ENCODE measurements at places on chromosomes 7 and 10.

- no peak for DNase-seq
These were observed 5.8 kb downstream of the TBRG4 start for GRCh38 chr7:45105588-45106188.

DNA sequence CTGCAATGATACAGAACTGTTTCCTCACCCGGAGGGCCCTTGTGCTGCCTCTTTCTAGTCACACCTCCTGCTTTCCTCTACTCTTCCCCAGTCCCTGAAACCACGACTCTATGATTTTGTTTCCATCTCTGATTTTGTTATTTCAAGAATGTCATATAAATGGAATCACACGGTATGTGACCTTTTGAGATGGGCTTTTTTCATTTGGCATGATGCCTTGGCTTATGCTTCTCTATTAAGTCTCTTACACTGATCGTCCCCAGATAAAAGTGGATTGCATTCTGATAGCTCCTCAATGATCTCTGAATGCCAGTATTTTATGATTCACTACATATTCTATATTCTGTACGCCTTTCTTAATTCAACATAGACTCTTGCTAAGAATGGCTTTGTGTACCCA lies 78.2 kb downstream of the GALNT11 start:
- DNase-seq: no peak

DNA sequence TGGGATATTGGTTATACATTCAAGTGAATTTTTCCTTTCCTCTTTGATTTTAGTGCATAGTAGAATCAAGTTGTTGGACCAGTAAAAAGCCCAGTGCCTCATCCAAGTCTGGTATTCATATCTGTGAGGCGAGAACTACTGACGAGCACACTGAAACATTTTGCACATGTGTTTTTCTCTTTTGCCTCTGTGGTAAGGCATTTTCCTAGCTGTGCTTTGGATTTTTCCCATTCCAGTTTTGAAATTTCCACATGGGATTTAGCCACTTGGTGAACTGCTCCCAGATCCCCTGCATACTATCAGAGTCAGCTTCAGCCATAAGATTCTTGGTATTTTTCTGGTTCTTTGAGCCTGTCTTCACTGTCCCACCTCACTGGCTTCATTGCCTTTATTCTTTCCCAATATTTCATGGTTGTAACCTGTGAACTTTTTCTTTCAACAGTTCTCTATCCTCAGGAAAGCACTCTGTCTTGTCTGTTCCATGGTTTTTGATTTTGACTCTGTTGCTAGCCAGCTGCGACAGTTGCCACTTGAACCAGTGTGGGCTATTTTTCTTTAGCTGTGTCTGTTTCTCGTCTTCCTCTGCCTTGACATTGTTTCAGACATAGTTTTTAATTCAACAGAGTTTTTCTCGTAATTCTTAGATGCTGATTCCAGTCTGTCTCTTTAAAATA lies 239.0 kb downstream of the REEP3 start:
- DNase-seq: no peak

DNA sequence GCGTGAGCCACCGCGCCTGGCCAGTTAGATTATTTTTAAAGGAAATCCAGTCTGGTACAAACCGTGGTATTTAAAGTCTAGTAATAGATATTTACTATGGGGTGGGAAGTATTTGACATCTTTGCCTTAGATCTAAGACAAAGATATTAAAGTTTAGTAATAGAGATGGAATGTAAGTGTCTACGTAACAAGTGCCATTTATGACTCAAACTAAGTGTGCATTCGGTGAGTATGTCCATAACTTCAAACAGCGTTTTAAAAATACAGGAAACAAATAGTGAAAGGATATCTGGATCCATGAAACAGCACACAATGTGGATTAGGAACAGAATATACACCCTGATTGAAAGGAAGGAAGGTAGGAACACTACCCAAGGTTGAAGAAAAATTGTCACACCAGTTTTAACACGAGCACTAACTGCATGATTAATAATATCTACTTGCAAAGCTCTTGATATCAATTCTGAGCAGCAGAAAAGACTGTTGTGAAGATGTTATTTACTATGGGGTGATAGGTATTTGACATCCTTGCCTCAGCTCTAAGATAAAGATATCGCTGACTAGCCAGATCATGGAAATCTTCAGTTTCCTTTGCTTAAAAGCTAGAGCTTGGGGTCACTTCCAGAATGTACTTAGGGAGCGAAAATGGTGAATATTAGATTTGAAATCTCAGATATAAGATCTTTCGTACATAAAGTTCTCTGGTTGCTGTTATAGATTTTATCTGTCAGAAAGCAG lies 48.7 kb downstream of the EPC1 start:
- peak; percentile 8 for DNase-seq

DNA sequence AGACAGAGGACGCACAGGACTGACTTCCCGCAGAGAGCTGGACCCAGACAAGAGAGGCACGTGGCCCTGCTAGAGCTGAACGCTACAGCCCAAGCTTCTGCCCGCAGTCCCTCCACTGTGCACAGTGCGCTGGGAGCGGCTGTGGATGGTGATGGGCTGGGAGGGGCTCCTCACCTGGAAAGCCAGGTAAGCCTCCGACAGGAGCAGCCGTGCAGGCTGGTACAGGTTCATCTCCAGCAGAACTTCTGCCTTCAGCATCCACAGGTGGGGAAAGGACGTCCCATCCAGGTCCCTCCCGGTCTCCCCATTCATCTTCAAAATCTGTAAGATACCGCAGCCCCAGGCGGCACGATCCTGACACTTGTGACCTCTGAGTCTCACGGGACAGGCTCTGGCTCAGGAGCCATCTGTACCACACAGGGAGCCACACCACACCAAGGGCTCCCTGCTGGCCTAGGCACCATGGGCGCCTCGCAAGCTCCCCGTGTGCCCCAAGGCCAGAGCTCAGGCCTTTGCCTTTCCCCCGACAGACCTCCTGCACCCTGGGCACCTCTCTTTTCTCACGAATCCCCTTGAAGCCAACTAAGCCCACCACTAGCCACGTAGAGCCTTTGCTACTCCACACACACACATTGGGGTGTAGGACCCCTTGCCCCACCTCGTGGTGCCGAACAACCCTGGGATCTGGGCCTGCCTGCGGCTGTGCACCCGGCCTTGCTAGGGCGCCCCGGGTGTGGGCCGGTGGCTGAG lies 76.3 kb downstream of the CFAP46 start:
- no peak for DNase-seq

GRCh38 chr10:19929506-19930140 lies 113.4 kb downstream of the PLXDC2 start:
- peak; percentile 21 for DNase-seq

DNA sequence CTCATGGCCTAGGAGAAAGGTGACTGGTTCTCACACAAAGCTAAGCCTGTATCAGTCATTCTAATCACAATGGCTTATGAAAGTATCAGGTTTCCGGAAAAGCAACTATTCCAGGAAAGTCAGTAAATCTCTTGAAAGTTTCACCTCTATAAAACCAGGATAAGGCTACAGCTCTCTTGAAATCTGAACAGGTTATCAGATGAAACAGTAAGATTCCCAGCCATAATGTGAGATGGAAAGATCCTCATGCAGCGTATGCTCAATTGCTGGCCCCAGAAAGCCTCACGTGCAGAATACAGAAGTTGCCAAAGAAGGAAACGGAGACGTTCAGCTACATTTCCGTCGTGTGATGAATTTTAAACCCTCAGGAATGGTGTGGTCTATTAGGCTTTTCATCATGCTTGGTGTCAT lies 90.0 kb downstream of the PFKFB3 start:
- DNase-seq: no peak

DNA sequence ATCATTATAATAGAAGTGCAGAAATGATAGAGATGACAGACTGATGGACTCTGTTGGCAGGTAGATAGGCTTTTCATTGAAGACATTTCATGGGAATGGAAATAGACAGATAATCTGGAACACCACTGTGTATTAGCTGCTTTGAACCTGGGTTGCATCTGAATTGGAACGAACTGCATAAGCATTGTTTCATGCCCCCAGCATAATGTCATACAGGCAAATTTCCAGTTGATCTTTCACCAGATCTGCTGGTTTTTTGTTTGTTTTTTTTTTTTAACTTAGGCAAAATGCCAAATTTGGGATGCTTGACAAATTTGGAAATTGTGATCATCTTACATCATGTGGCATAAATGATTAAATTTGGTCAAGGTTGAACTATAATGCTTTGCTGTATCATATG lies 172.1 kb upstream of the AOAH start:
- DNase-seq: no peak

DNA sequence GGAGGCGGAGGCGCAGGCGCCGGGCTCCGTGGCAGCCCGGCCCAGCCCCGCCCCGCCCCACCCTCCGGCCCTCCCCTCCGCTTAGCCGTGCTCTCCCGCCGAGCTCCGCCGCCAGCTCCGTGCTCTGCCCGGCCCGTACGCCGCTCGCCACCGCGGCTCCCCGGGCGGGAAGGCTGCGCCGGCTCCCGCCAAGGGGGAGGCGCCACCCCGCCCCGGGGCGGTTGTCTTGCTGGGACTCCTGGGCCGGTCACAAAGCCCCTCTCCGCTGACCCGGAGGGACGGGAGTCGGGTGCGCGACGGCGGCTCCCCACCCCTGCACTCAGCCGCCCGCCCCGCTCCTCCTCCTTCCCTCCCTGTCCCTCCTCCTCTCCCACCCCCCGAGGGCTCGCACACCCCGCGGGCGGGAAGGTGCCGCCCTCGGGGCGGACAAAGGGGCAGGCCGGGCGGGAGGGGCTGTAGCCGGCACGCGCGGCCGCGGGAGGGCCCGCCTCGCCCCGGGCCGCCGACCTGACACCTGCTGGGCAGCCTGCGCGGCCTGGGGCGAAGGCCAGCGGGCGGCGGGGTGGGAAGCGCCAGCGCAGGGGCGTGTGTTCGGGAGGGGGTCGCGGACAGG lies 11.5 kb upstream of the SP8 start:
- peak; percentile 83 for DNase-seq

GRCh38 chr7:1693991-1694524 lies 24.0 kb downstream of the ELFN1 start:
- DNase-seq: no peak

DNA sequence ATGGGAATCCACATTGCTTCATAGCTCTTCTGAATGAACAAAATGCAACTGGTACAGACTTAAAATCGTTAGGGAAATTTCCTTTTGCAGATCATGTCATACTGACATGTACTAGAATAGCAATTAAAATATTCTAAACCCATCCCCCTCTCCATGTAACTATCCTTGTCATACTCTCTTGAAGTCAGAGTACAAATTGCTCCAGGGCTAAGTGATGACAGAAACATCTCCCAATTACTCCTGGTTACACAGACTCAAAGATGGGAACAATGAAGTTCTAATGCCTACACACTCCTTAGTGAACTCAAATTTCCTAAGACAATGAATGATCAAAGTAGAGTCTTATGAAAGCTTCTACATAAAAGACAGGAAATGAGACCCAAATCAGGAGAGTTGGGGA lies 87.2 kb downstream of the PDE1C start:
- DNase-seq: no peak

DNA sequence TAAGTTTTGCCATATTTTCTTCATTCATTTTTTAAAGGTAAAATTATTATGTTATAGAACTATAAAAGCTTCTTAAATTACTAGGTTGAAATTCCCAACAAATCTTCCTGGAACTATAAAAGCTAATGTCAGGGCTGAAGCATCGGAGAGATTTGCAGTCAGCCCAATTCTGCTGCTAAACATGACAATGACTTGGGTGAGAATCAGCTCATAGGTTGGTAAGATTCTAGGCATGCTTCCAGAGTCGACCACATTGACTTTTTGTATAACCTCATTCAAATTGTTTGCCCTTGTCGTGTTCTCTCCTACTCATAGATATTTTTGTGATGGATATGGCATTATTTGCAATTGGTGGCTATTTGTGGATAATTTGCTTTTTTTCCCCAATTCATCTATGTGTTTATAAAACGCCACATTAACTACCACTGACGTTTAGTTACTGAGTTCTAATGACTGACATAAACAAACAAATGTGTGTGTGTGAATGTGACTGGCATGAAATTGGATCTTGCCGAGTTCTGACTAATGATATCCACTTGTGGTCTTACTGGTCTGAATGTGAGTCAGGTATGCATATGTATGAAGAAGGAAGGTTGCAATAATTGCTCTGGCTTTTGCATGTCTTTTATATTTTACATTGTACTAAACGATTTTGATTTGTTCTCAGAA lies 579.8 kb downstream of the PARD3 start:
- DNase-seq: peak; percentile 26

- DNase-seq: no peak
These were observed 41.9 kb upstream of the PDCD4 start for GRCh38 chr10:110829721-110830410.

- no peak for DNase-seq
These were observed 319.4 kb upstream of the ZNF32 start for GRCh38 chr10:43968076-43968475.

- DNase-seq: no peak
These were observed 120.3 kb downstream of the BMPER start for GRCh38 chr7:34025600-34025999.

- DNase-seq: no peak
These were observed 8.7 kb upstream of the MYL7 start for GRCh38 chr7:44149571-44150465.

GRCh38 chr7:77245015-77245755 lies 45.6 kb upstream of the FGL2 start:
- DNase-seq: no peak

DNA sequence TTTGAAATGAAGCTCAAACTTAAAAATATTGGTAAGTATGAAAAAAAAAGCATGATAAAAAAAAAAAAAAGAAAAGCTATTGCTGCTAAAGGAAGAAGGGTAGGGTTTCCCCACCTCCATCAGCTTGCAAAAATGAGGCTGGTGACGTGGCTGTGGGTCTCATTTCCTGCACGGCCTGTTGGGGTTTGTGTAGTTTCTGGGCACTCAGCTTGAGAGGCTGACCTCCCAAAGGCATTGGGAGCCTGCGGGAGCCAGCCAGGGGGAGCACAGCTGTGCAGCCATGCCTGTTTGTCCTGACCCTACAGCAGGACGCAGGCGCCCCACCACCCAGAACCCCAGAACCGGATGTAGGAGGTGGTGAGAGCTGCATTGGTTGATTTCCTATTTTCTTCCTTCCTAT lies 48.8 kb upstream of the CARD11 start:
- DNase-seq: no peak

DNA sequence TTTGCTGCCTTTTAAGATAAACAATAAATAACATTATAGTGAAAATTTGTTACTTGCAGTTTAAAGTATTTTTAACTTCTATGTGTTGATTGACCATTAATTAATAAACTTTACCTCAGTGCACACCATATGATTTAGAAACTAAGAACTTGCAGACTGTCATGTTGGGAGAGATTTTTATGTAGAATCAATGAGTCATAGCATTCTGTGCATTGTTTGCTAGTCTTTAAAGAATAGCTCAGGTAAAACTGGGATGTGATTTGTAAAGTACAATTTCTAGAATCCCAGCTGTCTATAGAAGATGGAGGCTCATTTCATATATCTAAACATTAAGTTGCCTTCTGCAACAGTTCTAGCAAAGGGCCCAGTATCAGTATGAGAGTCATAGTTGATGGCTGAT lies 199.6 kb upstream of the SEMA3A start:
- no peak for DNase-seq

DNA sequence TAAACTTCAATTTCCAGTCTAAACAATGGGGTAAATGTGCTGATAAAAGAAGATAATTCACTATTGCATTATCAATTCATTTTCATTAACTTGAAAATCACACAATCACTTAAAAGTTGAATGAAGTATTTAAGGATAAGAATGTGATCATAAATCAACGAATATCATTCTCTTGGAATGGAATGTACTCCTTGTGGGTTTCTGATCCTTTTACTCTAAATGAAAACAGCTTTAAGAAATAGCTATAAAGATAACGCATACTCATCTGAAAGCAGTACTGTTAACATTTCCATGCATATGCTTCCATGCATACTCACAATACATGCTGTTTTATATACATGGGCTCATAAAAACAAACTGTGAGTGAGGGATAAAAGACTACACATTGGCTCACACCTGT lies 108.8 kb downstream of the ATE1 start:
- no peak for DNase-seq

All from urothelium cell line (cell line).